ENCODE measurements at places on chromosomes 16 and 17. TPM values are rescaled to one million over a fixed set of nuclear protein-coding genes. Genes with fewer than 3 reads are reported as not detected.

The EPX gene
- total RNA-seq: 10.0 TPM

The SRCIN1 gene
- total RNA-seq: 3.2 TPM

GRCh38 chr17:27771586-27771985, 28.7 kb downstream of the NOS2 start:
- no peak overlapping the region for H3K4me3 ChIP-seq
- DNase-seq: no peak
- H3K27ac ChIP-seq: no peak overlapping the region

- H3K27ac ChIP-seq: no peak overlapping the region
- H3K4me1 ChIP-seq: peaks cover 20% of the 10 kb centered on the region
- H3K36me3 ChIP-seq: peaks cover 38% of the 10 kb centered on the region
- no peak overlapping the region for H3K4me3 ChIP-seq
Measured at GRCh38 chr17:78396441-78397337, 18.2 kb downstream of the PGS1 start.

- DNase-seq: no peak
- H3K27me3 ChIP-seq: peaks cover 5% of the 10 kb centered on the region
- H3K4me3 ChIP-seq: no peak within 1 kb of the TSS
Measured at GRCh38 chr16:30010844-30011713, at the start of gene DOC2A. TSS of gene DOC2A (minus strand) at chr16:30011027. CDS start at chr16:30010222, 805 bp downstream.

- H3K36me3 ChIP-seq: peaks cover 1% of the 10 kb centered on the region
- DNase-seq: no peak
- no peak overlapping the region for H3K4me3 ChIP-seq
- no peaks in the 10 kb centered on the region for H3K27me3 ChIP-seq
- H3K27ac ChIP-seq: no peak overlapping the region
- H3K4me1 ChIP-seq: no peaks in the 10 kb centered on the region
Measured at GRCh38 chr17:73017658-73018057, 74.8 kb downstream of the SLC39A11 start.

DNA sequence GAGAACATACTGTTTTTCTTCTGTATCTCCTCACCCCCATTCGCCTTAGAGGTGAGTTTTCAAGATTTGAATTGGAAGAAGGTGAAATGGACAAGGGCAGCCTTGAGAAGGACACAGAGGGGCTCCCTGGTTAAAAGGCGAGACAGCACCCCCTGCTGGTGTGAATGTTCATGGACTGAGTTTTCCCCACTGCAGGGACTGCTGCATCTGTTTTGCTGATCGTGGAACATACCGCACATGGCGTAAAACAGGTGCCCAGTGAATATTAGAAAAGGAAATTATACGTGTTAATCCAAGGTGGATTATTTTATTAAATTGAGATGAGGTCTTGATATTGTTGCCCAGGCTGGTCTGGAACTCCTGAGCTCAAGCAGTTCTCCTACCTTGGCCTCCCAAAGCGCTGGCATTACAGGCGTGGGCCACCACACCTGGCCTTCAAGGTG, 54.5 kb downstream of the NDE1 start:
- no peak overlapping the region for H3K27ac ChIP-seq
- no peaks in the 10 kb centered on the region for H3K27me3 ChIP-seq
- no peaks in the 10 kb centered on the region for H3K4me1 ChIP-seq

DNA sequence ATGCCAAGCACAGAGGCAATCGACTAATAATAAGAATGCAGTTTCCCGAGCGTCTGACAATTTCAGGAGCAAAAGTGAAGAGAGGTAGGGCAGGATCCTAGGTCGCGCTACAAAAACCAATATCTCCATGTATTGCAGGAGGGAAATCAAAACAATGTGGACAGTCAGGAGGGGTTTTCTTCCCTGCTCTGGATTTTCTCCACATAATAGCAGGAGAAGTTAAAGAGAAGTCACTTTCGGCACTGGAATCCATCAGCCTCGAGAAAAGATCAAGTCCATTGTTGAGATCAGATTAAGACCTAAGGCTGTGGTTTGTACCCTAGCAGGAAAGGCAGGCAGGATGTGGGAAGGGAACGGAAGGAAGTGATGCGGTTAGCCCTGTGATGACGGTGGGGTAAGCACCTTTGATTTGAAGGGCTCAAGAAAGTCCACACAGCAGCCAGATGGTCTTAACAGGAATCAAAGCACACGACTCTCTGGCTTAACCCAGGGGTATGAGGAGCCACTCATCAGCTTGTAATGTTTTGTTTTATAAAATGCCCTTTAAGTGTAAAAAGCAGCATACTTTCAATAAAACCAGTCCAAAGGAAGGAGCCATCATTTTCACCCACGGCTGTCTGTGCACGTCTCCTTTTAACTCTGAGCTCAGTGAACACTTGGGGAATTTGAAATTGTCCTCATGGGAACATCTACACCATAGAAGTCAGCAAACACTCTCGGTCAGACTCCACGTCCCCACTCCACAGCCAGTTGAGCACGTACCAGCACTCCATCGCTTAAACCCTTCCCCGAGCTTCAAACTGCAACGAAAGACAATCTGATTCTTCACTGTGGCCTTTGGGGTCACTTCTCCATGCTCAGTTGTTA, 15.8 kb upstream of the AKTIP start:
- H3K36me3 ChIP-seq: no peaks in the 10 kb centered on the region
- no peak overlapping the region for H3K4me3 ChIP-seq
- no peaks in the 10 kb centered on the region for H3K4me1 ChIP-seq

- H3K27me3 ChIP-seq: no peaks in the 10 kb centered on the region
- H3K4me1 ChIP-seq: peaks cover 31% of the 10 kb centered on the region
- no peak for DNase-seq
- peak overlapping the region; percentile 76 for H3K27ac ChIP-seq
- peak overlapping the region; percentile 52 for H3K4me3 ChIP-seq
Measured at GRCh38 chr16:67561501-67561823, 864 bp upstream of the CTCF start.

The HOXB2 gene
- total RNA-seq: 0.67 TPM

The SEZ6L2 gene
- 0.25 TPM for total RNA-seq

The CEP20 gene
- total RNA-seq: 19.2 TPM

- peaks cover 9% of the 10 kb centered on the region for H3K36me3 ChIP-seq
- H3K27me3 ChIP-seq: no peaks in the 10 kb centered on the region
- no peak for DNase-seq
- no peak overlapping the region for H3K4me3 ChIP-seq
Measured at GRCh38 chr16:88653101-88653500, 2.2 kb upstream of the CYBA start.

GRCh38 chr17:36938566-36939051, 1.3 kb downstream of the LHX1 start:
- peaks cover 43% of the 10 kb centered on the region for H3K27me3 ChIP-seq
- H3K27ac ChIP-seq: no peak overlapping the region
- H3K4me3 ChIP-seq: no peak overlapping the region
- DNase-seq: no peak

- H3K27me3 ChIP-seq: no peaks in the 10 kb centered on the region
- no peaks in the 10 kb centered on the region for H3K4me1 ChIP-seq
- no peak overlapping the region for H3K4me3 ChIP-seq
- H3K27ac ChIP-seq: no peak overlapping the region
Measured at GRCh38 chr17:49952912-49953497, 16.0 kb upstream of the DLX4 start.

GRCh38 chr17:77133087-77133638, 7.6 kb upstream of the SEC14L1 start:
- no peak overlapping the region for H3K4me3 ChIP-seq
- H3K36me3 ChIP-seq: no peaks in the 10 kb centered on the region
- no peaks in the 10 kb centered on the region for H3K27me3 ChIP-seq
- H3K27ac ChIP-seq: no peak overlapping the region

The CDRT4 gene
- 3.3 TPM for total RNA-seq

GRCh38 chr16:85584819-85585282, 28.3 kb upstream of the GSE1 start:
- H3K4me3 ChIP-seq: no peak overlapping the region
- H3K36me3 ChIP-seq: no peaks in the 10 kb centered on the region
- DNase-seq: no peak
- no peaks in the 10 kb centered on the region for H3K27me3 ChIP-seq
- no peak overlapping the region for H3K27ac ChIP-seq

The TBCD gene
- 29.8 TPM for total RNA-seq

DNA sequence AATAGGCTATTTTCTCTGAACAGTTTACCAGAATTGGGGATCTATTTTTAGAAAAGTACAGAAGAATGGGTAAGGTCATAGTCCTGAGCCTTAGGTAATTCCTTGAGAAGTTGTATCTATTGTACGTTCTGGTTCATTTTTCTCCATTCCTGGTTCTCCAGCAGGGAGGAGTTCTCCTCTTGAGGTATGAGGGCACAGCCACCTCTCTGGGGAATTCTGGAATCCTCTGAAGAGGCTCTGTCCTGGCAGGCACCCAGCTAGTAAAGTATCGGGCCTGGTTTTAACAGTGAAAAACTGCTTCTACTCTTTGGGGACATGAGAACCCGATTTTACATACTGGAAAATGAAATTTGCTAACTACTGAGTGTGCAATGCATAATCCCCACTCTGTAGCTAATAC, 19.6 kb upstream of the PMFBP1 start:
- H3K27ac ChIP-seq: no peak overlapping the region
- no peak for DNase-seq
- H3K4me1 ChIP-seq: no peaks in the 10 kb centered on the region
- no peak overlapping the region for H3K4me3 ChIP-seq
- H3K27me3 ChIP-seq: no peaks in the 10 kb centered on the region

DNA sequence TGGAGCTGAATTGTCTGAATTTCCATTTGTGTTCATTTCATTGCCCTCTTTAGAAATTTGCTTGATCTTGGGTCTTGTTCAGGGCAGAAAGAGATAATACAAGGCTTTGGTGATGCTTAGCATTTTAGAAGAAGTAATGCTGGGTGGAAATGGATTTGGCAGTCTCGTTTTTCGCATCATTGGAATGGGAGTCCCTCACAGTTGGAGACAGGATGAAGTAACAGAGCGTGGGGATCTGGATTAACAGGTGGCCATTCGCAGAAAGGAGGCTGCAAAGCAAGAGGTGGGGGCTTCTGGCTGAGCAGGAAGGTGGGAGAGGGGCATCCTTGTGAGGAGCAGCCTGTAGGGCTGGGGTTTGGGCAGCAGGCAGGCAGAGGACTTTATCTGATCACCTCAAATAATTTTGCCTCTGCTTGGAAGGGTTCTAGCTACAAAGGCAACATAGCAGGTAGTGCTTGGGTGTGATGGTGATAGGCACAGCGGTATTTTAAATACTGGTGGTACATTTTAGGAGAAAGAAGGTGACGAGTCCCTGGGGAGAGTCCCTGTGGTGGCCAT, 17.0 kb downstream of the KSR1 start:
- H3K36me3 ChIP-seq: no peaks in the 10 kb centered on the region
- DNase-seq: no peak
- no peaks in the 10 kb centered on the region for H3K4me1 ChIP-seq
- no peak overlapping the region for H3K4me3 ChIP-seq

GRCh38 chr17:9181640-9182039, 160.3 kb downstream of the NTN1 start:
- no peak overlapping the region for H3K27ac ChIP-seq
- no peak for DNase-seq
- H3K36me3 ChIP-seq: no peaks in the 10 kb centered on the region

GRCh38 chr16:56286809-56287208, 95.5 kb downstream of the GNAO1 start:
- H3K4me3 ChIP-seq: no peak overlapping the region
- no peak for DNase-seq
- H3K36me3 ChIP-seq: no peaks in the 10 kb centered on the region
- no peaks in the 10 kb centered on the region for H3K27me3 ChIP-seq
- H3K4me1 ChIP-seq: no peaks in the 10 kb centered on the region

DNA sequence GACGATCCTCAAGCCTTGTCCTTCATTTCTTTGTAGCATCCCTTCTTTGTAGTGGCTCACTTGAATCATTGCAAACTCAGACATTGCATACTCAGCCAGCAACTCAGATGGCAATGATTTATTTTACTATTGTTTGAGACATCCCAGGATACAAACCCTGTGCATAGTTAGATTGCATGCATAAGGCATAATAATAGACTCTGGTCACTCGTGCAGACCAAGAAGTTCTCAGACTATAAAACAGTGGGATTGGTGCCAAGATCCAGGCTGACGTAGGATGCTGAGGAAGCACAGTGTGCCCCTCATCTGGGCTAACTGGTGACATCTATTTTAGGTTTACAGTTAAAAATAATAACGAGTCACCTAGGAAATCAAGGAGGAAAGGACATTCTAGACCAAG, 142.3 kb downstream of the PMP22 start:
- no peaks in the 10 kb centered on the region for H3K36me3 ChIP-seq
- no peak overlapping the region for H3K4me3 ChIP-seq
- no peaks in the 10 kb centered on the region for H3K27me3 ChIP-seq
- H3K4me1 ChIP-seq: no peaks in the 10 kb centered on the region

The KRT33B gene
- total RNA-seq: not detected

The CHST4 gene
- 0.09 TPM for total RNA-seq

The GCGR gene
- total RNA-seq: 72.0 TPM

- H3K36me3 ChIP-seq: no peaks in the 10 kb centered on the region
- no peak overlapping the region for H3K27ac ChIP-seq
- no peak overlapping the region for H3K4me3 ChIP-seq
- no peak for DNase-seq
- peaks cover 25% of the 10 kb centered on the region for H3K4me1 ChIP-seq
Measured at GRCh38 chr17:78347453-78347852, 12.4 kb downstream of the SOCS3 start.

DNA sequence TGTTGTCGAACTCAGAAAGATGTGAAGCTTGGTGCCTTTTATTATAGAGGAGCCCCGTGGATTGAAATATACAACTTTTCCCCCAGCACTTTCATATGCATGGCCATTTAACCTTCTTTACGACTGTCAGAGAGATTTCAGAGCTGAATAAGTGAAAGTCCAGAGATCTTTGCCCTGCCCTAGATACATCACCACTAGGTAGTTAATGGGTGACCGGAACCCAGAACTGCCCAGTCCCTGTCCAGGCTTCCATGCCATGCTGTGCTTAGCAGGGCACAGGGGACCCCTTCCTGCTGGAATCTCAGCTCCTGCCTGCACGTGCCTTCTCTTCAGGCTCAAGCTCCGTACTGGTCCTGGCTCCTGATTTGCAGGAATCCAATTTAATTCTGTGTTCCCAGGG, 32.2 kb downstream of the SRL start:
- H3K4me3 ChIP-seq: no peak overlapping the region
- DNase-seq: no peak
- no peak overlapping the region for H3K27ac ChIP-seq

The TEKT5 gene
- total RNA-seq: not detected

DNA sequence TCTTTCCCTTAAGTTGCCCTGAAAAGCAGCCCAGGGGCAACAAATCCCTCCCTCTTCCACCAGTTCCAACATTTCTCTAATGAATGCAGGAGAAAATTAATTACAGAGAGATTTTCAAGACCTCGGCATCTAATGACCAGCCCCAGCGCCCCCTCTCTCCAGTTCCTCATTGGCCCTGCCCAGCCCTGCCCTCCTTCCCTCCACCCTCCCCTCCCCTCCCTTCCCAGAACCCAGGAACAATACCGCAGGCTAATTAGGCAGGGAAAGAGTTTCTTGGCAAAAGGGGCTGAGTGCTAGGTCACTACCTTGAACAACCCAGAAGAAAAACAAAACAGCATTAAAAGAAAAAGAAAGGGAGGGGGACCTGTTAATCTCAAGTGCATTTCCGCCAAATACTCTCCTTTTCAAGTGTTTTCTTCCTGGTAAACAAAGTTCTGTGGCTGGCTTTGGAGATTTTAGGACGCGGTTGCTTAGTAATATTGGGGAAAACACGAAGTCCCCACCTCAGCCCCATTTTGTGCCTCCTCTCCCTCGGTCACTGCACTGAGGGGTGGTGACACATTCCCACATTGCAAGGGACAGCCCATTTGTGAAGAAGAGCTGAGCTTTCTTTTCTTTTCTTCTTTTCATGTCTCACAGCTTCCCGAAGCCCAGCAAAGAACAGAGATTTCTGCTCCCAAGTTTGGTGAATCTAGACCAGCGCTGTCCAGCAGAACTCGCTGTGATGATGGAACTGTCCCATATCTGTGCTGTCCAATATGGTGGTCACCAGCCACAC, 215.4 kb downstream of the SOX9 start:
- no peak overlapping the region for H3K4me3 ChIP-seq
- no peak overlapping the region for H3K27ac ChIP-seq

All from liver (tissue), 10 donors.